ENCODE measurements at places on chromosomes 1 and 21.

GRCh38 chr1:185170291-185170848, 13.4 kb downstream of the SWT1 start:
- DNase-seq = peak; percentile 43
- H3K4me1 ChIP-seq = no peaks in the 10 kb centered on the region
- H3K27me3 ChIP-seq = peaks cover 2% of the 10 kb centered on the region
- peaks cover 5% of the 10 kb centered on the region for H3K36me3 ChIP-seq

GRCh38 chr1:61635557-61635956, 89.4 kb downstream of the TM2D1 start:
- H3K4me3 ChIP-seq = no peak overlapping the region
- no peaks in the 10 kb centered on the region for H3K36me3 ChIP-seq
- H3K27ac ChIP-seq = no peak overlapping the region
- H3K27me3 ChIP-seq = peaks cover 2% of the 10 kb centered on the region

- no peak for DNase-seq
- H3K4me1 ChIP-seq = peaks cover 5% of the 10 kb centered on the region
- no peaks in the 10 kb centered on the region for H3K36me3 ChIP-seq
- peaks cover 3% of the 10 kb centered on the region for H3K27me3 ChIP-seq
These were observed 136.5 kb downstream of the TSEN15 start for GRCh38 chr1:184188037-184188436.

- H3K27me3 ChIP-seq = peaks cover 100% of the 10 kb centered on the region
- peaks cover 42% of the 10 kb centered on the region for H3K4me1 ChIP-seq
- DNase-seq = peak; percentile 54
- H3K36me3 ChIP-seq = no peaks in the 10 kb centered on the region
These were observed 13.6 kb downstream of the INSRR start for GRCh38 chr1:156845055-156845952.

GRCh38 chr1:163387146-163387545, 65.4 kb downstream of the NUF2 start:
- H3K27ac ChIP-seq = no peak overlapping the region
- H3K4me3 ChIP-seq = no peak overlapping the region
- peaks cover 12% of the 10 kb centered on the region for H3K27me3 ChIP-seq
- H3K4me1 ChIP-seq = no peaks in the 10 kb centered on the region

DNA sequence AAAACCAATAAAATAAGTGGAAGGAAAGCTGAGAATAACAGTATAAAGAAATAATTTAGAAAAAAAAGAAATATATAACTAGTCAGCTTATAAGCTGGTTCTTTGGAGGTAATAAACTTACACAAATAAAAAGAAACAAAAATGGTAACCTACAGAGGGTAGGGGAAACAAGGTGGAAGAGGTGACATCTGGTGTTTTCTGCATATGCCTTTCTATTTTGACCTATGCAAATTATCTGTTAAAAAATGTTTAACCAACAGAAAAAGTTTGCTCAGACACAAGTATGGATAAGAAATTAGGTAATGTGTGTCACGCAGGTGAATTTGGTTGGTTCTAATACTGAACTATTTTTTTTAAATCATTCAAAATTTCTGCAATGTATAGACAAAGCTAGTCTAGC, 53.6 kb upstream of the DMRTA2 start:
- H3K4me3 ChIP-seq = no peak overlapping the region
- peaks cover 4% of the 10 kb centered on the region for H3K27me3 ChIP-seq
- peaks cover 12% of the 10 kb centered on the region for H3K36me3 ChIP-seq
- H3K27ac ChIP-seq = no peak overlapping the region

DNA sequence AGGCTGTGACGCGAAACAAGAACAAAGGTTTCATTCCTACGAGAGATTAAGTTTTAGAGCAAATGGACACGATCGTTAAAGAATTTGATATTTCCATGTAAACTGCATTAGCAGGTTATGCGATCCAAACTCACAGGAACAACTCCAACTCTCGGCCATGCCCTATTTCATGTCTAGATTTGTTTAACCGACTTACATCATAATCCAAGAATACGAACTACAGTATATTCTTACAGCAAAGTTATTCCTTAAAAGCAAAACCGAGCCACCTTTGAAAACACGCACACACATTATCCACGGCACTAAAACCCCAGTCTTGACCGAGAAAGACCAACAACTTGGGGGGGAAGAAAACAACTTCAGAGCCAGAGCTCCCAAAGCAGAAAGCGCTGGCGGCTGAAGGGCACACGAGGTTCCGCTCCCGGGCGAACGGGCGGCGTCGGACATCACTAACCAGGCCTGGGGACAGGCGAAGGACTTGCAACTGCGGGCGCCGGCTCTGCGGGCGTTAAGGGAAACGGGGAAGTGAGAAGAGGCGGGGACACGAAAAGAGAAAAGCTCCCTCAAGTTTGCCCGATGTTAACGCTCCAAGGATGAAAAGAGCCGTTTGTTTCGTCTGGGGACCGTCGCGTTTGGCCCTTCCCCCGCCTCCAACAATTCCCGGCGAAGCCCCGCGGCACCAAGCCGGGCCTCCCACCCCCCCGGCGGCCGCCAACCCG, 690 bp downstream of the B3GALNT2 start:
- peak overlapping the region; percentile 95 for H3K4me3 ChIP-seq
- DNase-seq = peak; percentile 69
- no peaks in the 10 kb centered on the region for H3K27me3 ChIP-seq
- peak overlapping the region; percentile 96 for H3K27ac ChIP-seq
- H3K36me3 ChIP-seq = peaks cover 20% of the 10 kb centered on the region

DNA sequence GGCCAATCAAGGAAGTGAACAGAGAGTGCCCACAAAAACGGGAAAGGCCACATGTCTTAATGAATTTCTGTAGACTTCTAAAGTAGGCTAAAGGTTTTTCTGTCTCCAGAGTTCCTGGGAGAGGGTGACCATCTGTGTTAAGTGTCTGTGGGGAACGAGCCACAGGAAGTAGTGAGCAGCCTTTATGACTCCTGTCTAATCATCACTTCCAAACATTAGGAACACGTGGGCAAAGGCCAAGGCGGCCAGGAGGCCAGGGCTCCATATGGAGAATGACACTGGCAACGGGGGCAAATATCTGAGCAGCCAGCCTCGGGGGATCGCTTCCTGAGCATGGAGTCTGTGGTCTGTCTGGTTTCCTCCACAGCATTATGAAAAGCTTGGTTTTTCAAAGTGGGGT, 7.1 kb downstream of the FAM89A start:
- H3K27ac ChIP-seq = no peak overlapping the region
- peaks cover 13% of the 10 kb centered on the region for H3K36me3 ChIP-seq
- peaks cover 13% of the 10 kb centered on the region for H3K4me1 ChIP-seq
- no peak overlapping the region for H3K4me3 ChIP-seq
- no peak for DNase-seq
- peaks cover 48% of the 10 kb centered on the region for H3K27me3 ChIP-seq

- H3K27ac ChIP-seq = peak overlapping the region; percentile 38
- DNase-seq = no peak
- peaks cover 12% of the 10 kb centered on the region for H3K4me1 ChIP-seq
- H3K4me3 ChIP-seq = no peak overlapping the region
- no peaks in the 10 kb centered on the region for H3K27me3 ChIP-seq
These were observed 115.8 kb downstream of the RPS6KC1 start for GRCh38 chr1:213166852-213167251.

DNA sequence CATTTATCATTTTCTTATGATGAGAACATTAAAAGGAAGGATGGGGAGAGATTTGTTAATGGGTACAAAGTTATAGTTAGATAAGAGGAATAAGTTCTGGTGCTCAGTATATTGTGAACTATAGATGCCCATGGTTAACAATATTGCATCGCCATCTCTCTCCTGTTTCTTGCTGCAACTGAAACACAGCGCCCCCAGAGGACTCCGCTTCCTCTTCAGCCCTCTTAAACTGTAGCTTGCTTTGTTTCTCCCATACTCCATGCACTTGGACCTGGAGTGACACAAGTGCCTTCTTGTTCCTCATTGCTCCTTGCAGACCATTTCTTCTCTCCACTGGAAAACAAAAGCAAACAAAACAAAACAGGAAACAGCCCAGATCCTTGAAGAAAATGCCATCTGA, 70.1 kb upstream of the NTPCR start:
- peak; percentile 12 for DNase-seq
- peaks cover 13% of the 10 kb centered on the region for H3K27me3 ChIP-seq
- H3K27ac ChIP-seq = no peak overlapping the region
- H3K4me1 ChIP-seq = peaks cover 38% of the 10 kb centered on the region
- no peaks in the 10 kb centered on the region for H3K36me3 ChIP-seq

- peaks cover 19% of the 10 kb centered on the region for H3K36me3 ChIP-seq
- no peak for DNase-seq
- H3K4me1 ChIP-seq = peaks cover 81% of the 10 kb centered on the region
- H3K27me3 ChIP-seq = no peaks in the 10 kb centered on the region
- H3K4me3 ChIP-seq = no peak overlapping the region
These were observed 49.2 kb downstream of the COQ8A start for GRCh38 chr1:226989085-226989920.

GRCh38 chr1:67997746-67998145, 52.7 kb downstream of the DIRAS3 start:
- peaks cover 4% of the 10 kb centered on the region for H3K36me3 ChIP-seq
- H3K4me1 ChIP-seq = no peaks in the 10 kb centered on the region
- no peak for DNase-seq

DNA sequence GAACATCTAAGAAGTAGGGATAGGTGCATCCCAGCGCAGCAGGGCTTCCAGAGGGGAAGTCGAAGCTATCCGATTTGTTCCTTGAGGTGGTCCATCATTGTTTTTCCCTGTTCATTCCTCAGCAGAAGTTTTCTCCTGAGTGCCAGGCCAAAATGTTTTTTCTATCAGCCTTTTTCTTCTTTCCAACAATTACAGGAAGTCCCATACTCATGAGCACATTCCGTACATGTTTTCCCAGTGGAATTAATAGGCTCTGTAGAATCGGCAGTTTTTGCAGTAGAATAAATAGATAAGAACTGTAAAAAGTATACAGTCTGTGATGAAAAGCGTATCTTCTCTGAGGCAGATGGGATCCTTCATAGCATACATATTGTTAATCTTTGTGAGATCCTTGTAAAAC, 24.8 kb downstream of the CD101 start:
- no peaks in the 10 kb centered on the region for H3K27me3 ChIP-seq
- H3K4me1 ChIP-seq = peaks cover 13% of the 10 kb centered on the region
- no peak overlapping the region for H3K4me3 ChIP-seq
- DNase-seq = no peak

Measured in nephron progenitor cell (in vitro differentiated cells).